ENCODE measurements at places on chromosomes 7 and 10.

GRCh38 chr10:37975401-37975991 is 951 bp downstream of the ZNF25 start:
- peak; percentile 35 for DNase-seq

DNA sequence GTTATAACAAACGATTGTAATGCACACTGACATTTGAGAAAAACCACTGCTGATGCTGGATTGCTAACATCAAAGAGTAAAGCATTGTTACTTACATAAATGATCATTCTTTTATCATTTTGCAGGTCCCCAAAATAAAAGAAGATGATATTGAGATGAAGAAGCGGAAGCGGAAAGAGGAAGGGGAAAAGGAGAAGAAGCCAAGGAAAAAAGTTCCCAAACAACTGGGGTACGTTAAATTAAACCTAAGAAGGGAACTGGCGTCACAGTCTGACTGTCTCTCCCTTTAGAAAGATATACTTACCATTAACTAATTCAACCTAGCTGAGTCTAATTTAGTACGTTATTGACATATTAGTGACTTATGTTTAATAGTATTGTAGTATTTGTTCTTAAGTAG is 28.1 kb downstream of the UBN2 start:
- no peak for DNase-seq

- no peak for DNase-seq
Measured at GRCh38 chr10:5395168-5395567, 9.5 kb downstream of the TUBAL3 start.

DNA sequence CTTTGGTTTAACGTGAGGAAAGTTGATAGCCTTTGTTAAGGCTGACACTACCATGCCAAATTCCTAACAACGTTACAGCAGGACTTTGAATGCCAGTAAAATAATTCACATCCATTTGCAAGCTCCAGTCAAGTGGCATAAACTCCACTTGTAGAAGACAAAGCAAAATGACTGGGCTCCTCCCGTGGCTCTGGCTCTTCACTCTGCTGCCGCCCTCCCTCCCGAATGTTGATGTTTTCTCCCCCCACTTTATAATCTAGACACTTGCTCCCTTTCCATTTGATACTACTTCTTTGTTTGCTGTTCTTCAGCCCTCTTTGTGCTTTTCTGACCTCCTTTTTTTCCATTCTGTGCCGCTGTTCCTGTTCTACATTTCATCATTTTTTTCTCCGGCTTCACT is 22.8 kb upstream of the ITGB8 start:
- peak; percentile 56 for DNase-seq

DNA sequence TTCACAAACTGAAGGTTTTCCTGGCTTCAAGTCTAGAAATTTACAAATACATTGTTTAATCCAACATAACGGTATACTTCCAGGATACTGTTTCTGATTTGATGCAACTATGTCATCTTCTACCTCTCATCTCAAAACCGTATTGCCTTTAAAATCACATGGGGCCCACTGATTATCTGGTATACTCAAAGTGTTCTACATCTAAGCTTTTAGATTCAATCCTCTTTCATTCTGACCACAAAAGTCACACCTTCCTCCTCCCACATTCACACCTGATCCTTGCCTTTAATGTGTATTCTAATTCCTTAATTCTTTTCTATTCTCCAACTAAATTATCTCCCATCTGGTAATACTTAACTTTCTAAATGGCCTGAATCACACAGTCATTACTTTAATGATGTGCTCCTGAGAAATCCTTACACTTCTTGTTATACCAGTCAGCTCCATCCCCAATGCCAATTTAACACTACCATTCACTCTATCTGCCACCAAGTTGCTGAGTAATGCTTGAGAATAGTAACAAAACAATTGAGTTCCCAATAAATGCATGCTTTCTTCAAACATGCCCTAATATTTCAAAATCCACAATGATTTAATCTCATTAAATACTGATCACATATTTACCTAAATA is 13.0 kb downstream of the ATAD1 start:
- no peak for DNase-seq

DNA sequence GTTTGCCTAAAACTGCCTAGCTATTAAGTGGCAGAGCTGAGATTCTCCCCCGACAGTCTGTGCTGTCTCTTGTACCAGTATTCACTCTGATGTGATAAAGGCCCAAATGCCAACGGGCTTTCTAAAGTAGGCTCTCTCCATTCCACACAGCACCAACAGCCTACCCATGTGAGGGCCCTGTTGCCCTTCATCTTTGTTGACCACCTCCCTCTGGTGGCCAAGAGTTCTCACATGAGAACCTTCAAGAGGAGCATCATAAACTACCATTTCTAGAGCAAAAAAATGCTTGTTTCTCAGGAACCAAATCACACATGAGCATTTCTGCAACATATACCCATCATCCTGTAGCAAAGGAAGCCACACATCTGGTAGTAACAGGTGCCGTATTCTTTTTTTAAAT is 185.8 kb downstream of the GRM8 start:
- no peak for DNase-seq

DNA sequence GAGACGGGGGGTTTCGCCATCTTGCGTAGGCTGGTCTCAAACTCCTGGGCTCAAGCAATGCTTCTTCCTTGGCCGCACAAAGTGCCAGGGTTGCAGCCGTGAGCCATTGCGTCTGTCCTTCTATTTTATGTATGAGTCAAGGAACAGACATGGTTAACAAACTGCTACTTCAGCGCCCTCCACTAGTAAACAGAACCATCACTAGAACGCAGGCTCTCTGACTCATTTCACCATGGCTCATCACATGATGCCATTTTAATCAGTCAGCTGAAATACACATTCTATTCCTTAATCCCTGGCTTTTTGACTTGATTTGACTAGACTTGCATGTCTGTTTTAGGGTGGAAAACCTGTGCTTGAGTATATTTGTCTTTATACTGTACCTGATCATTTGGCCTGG is 41.3 kb downstream of the CELF2 start:
- DNase-seq, result no peak

DNA sequence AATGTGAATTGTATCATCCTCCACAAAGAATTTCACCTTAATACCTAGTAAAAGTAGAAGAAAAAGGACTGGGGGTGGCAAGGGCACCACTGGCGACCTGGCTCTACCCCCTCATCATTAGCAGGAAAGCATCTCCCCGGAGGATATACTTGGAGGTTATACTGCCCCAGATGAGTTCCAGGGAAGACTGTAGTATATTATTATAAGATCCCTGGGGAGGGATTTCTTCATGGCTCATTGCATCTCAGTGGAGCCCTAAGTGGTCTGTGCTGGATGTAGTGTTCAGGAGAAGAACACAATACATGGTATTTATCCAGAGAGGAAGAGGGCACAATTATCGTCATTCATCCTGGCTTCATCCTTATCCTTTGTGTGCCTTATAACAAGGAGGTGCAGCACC is 14.2 kb upstream of the DYNC1I1 start:
- DNase-seq, result no peak

Measured in Ammon's horn (tissue), 1 donor.